ENCODE measurements at places on chromosomes 2 and 18. TPM values are rescaled to one million over a fixed set of nuclear protein-coding genes. Genes with fewer than 3 reads are reported as not detected.

GRCh38 chr18:6729247-6730091, at the start of gene ARHGAP28:
Gene ARHGAP28, plus strand, starts transcription at chr18:6729716. Its CDS starts 106 bp downstream, at chr18:6729822.
- DNase-seq: peak; percentile 86

Gene PNPT1
- 14.4 TPM for total RNA-seq

DNA sequence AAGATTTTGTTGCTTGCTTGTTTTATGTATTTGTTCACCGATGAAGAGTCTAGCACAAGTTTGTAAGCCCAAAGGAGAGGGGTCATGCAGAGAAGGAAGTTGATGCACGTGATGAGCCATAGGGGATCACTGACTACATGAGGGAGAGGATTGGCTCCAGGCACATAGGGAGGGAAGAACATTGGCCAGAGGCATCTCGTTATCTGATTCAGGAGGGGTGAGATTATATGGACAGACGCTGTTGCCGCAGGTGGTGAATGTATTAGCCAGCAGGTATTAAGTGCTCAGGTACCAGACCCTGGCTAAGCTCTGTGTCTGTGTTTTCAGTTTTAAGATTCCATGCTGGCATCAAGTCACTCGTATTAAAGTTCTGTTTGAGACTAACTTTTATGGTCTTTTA, 91.8 kb upstream of the CHST9 start:
- no peak for DNase-seq

DNA sequence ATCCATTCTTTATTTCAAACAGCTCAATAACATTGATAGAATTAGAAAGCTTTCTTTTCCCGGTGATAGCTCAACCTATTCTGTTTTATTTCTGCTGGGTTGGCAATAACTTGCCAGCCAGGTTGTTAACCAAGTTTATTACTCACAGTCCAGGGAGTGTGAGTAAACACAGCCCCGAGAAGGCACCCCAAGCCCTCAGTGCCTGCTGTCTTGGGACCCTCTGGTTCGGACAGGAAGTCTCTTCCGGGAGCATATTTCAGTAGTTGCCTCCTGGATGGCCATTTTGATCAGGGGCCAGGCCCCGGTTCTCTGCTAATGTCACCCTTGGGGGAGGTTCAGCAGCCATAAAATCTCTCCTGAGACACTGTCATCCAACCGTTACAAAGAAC, 176.8 kb downstream of the INO80D start:
- DNase-seq: no peak

DNA sequence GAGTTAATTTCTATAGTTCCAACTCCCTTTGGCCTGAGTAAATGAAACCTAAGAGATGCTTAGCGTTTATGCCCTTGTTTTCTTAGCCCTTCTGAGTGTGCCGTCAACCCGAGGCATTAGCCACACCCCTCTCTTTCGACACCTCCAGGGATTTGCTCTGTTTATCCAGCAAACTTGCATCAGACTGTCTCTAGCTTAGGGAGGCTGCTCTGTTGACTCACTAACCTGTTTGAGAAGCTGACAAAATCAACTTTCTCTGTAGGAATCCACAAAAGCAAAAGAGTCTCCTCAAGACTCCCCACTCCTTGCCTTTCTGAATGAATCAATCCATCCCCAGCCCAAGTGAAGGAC, 317.6 kb downstream of the TNS1 start:
- peak; percentile 21 for DNase-seq
